Activated B cell treated with CpG ODN at 0.5 μM for 24 hours (primary cell): ENCODE measurements at places on chromosomes 2 and 18. TPM values are rescaled to one million over a fixed set of nuclear protein-coding genes. Genes with fewer than 3 reads are reported as not detected.

ZNF2 gene
- 4.9 and 5.3 TPM in 2 replicates for total RNA-seq

WNT6 gene
- total RNA-seq, result 0.83 and 0.89 TPM in 2 replicates

ACVR1C gene
- 0.20 and 0.32 TPM in 2 replicates for total RNA-seq

KIAA2012 gene
- total RNA-seq, result not detected in 2 replicates

TP53I3 gene
- total RNA-seq, result 4.4 and 6.3 TPM in 2 replicates

SUPT7L gene
- total RNA-seq, result 28.1 and 30.9 TPM in 2 replicates

LHCGR gene
- total RNA-seq, result not detected in 2 replicates
